ENCODE measurements at places on chromosomes 5 and 9. TPM values are rescaled to one million over a fixed set of nuclear protein-coding genes. Genes with fewer than 3 reads are reported as not detected.

FAM53C gene
- 22.2 TPM for total RNA-seq

ZBED3 gene
- total RNA-seq = 0.68 TPM

NUP188 gene
- total RNA-seq = 42.7 TPM

NMRK1 gene
- 36.6 TPM for total RNA-seq

ANKRD31 gene
- 0.34 TPM for total RNA-seq

PTGS1 gene
- 0.34 TPM for total RNA-seq

POU5F2 gene
- total RNA-seq = 1.7 TPM

ZNF608 gene
- 1.4 TPM for total RNA-seq

PDGFRB gene
- total RNA-seq = under 0.01 TPM

ANKRD33B gene
- 0.43 TPM for total RNA-seq

CCIN gene
- under 0.01 TPM for total RNA-seq

FAM221B gene
- total RNA-seq = not detected

LIX1 gene
- not detected for total RNA-seq

LAMC3 gene
- not detected for total RNA-seq

SCGB3A2 gene
- not detected for total RNA-seq

RFX3 gene
- total RNA-seq = 1.7 TPM

Measured in nasal cavity respiratory epithelium epithelial cell of viscerocranial mucosa (primary cell).